Activated CD8-positive, alpha-beta memory T cell treated with anti-CD3 and anti-CD28 coated beads for 24 hours (primary cell): ENCODE measurements at places on chromosomes 12 and 14.

GRCh38 chr12:124321040-124321481, 26.2 kb downstream of the RFLNA start:
- peak; percentile 88 for DNase-seq

GRCh38 chr12:121086781-121087295, 45.8 kb upstream of the P2RX7 start:
- DNase-seq = peak; percentile 44

GRCh38 chr14:50826681-50827080, 4.3 kb downstream of the NIN start:
- no peak for DNase-seq

DNA sequence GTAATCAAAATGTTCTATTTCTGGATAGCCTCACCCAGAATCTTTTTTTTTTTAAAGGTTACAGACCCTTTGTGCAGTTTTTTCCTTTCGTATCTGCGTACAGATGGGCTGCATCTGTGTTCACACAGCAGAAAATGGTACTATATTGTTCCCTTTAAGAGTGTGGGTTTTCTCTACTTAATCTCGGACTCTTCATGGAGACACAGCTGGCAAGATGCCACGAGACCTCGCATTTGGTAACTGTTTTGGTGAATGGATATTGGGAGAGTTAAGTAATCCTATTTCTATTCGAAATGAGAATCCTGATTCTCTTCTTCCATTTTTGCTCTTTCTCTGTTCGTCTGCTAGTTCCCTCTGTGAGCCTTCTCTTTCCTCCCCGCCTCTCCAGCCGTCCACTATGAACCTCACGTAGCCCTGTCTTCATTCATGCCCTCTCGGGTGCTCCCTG, 85.7 kb downstream of the SAMD4A start:
- no peak for DNase-seq

DNA sequence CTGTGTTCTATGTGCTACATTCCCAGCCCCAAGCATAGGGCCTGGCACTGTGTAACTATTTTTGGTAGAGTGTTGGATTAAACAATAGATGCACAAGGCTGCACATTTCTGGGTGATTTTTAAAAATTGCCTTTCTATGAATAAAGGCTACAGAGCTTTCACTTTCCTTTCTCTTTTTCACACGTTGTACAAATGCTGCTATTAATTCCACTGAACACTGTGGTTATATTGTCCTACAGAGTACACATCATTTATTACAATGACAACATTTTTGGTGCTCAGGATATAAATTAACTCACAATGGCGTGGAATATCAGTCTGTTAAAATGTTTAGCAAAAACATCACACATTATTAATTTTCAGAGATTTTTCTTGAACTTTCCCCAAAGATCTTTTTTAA, 3.6 kb upstream of the EML1 start:
- no peak for DNase-seq

GRCh38 chr12:51820526-51821439, 27.7 kb downstream of the FIGNL2 start:
- DNase-seq = peak; percentile 93

DNA sequence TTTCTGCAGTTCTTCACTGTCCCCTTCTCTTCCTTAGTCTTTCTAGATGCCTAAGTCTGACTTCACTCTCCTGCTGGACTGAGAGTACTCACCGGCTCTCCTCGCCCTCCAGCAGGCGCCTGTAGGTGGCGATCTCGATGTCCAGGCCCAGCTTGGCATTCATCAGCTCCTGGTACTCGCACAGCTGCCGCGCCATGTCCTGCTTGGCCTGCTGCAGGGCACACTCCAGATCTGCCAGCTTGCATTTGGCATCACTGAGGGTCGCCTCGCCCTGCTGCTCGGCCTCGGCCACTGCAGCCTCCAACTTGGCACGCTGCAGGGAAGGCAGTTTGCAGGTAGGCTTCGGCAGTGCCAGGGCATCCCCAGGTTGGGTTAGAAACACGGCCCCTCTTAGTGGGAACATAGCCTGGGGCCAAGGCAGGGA, 5.2 kb downstream of the KRT84 start:
- no peak for DNase-seq

GRCh38 chr12:59657266-59657665, 61.4 kb downstream of the SLC16A7 start:
- no peak for DNase-seq

- peak; percentile 47 for DNase-seq
Measured at GRCh38 chr12:49871263-49871561, 28.3 kb upstream of the BCDIN3D start.

- DNase-seq = no peak
Measured at GRCh38 chr14:82055515-82056115, 522.0 kb upstream of the SEL1L start.

DNA sequence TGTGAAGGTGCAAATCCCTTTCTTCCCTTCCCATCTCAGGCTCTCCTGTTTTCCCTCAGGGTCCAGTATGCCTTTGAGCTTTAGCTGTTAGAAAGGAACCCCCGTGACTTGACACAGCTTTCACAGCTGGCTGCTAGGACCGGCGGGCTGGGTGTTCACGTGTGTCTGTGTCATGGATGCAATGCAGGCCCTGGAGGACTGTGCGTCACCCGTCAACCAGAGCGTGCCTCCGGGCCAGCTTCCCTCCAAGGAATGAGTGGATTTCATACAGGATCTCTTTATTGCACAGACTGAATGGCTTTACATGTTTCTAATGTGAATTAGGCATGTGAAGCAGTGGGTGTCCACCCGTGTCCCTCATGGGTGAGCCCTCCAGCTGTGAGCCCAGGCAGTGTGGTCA, 77.4 kb downstream of the AACS start:
- DNase-seq = no peak

DNA sequence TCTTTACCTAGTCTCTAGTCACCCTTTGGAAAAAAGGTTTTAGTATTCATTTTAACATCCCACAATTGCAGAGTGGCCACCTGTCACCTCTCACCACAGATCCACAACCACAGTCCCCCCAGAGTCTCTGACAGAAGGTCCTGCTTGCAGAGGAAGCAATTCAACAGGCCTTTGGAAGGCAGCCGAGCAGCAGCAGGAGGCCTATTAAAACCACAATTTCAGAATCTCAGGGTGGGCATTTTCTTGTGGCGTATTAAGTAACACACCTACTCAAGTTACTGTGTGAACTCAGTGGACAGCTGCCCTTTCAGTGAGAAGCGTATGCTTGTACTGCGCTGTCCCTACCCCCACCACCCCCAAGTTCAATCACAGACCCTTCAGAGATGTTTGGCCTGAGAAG, 234.0 kb upstream of the HMGA2 start:
- DNase-seq = no peak

DNA sequence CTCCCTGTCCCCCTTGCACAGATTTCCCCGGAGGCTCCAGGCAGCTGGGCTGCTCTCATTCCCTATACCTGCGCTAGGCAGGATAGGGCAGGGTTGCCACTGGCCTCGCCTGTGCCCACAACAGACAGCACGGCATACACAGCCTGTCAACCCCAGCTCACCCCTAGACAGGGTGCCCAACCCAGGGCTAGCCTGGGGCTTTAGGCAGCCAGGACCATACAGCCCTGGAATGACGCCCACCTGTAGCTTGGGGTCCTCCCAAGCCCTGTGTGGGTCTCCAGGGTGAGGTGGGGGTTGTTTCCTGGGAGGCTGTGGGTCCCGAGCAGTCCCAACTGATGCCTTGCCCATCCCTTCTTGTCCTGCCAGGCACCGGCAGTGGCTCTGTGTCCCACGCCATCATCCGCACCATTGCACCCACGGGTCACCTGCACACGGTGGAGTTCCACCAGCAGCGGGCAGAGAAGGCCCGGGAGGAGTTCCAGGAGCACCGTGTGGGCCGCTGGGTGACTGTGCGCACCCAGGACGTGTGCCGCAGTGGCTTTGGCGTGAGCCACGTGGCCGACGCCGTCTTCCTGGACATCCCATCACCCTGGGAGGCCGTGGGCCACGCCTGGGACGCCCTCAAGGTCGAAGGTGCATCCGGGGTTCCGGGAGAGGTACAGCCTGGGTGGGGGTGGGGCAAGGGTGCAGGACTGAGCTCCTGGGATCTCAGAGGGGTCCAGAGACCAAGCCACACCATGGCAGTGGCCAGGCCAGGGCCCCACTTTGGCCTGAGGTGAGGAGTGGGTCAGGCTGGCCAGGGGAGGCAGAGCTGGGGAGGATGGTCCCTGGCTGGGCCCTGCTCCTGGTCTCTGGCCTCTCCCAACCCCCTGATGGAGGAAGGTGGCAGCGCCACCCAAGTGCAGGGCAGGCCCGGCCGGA, 3.5 kb downstream of the TRMT61A start:
- no peak for DNase-seq

GRCh38 chr12:96698521-96698920, 208.5 kb upstream of the NEDD1 start:
- DNase-seq = no peak

DNA sequence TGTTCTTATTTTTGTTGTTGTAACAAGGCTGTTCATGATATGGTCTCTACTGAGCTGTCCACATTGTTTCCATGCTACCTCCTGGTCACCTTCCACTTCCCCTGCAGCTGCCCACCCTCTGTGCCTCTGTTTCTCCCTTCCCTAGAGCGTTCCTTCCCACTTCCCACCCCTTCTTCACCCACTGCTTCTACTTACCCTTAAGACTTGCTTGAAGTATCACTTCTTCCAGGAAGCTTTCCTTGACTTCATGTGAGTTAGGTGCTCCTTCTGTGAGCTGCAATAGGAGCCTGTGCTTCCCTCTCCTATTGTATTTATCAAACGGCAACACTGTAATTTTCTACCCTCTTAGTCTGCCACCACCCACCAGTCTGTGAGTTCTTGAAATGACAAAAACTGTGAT, 286.8 kb upstream of the AMIGO2 start:
- DNase-seq = no peak

- no peak for DNase-seq
Measured at GRCh38 chr12:110896559-110896958, 23.8 kb downstream of the MYL2 start.

GRCh38 chr12:127381681-127382080, 885.3 kb upstream of the TMEM132C start:
- no peak for DNase-seq
